ENCODE measurements at places on chromosomes 5 and 9.

DNA sequence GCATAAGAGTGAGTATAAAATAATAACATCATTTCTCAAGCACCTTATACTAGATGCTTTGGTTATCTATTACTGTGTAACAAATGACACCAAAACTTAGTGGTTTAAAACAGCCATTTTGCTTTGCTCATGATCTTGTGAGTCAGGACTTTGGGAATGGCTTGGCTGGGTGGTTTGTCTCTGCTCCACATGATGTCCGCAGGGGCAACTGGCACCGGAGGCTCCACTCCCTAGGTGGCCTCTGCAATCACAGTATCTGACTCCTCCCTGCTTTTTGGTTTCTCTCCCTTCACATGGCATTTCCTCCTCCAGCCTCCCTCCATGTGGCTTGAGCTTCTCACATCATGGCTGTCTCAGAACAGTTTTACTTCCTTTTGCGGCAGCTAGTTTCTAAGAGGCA, 259.5 kb downstream of the GAS1 start:
- no peak for DNase-seq

- DNase-seq: no peak
Measured at GRCh38 chr5:9786380-9787360, 156.5 kb upstream of the TAS2R1 start.

GRCh38 chr5:125367702-125368101, 621.3 kb upstream of the ZNF608 start:
- DNase-seq: no peak

- DNase-seq: no peak
Measured at GRCh38 chr9:503881-504852, 289.5 kb downstream of the DOCK8 start.

DNA sequence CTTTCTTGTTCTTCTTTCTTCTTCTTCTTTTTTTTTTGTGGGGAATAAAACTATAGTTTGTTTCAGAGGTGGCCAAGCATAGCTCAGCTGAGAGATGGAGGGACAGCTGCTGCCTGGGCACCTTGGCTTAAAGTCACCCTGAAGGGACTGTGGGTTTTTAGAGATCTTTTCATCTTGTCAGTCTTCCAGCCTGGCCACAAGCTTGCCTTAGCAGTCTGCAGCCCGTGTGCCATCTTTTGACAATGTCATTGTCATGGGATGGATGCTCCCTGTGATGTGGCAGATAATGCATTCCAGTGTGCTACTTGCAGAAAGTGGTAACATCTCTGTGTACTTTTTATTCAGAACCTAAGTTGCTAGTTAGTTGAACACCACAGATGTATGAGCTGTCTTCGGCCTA, 280.8 kb downstream of the FANCC start:
- no peak for DNase-seq

DNA sequence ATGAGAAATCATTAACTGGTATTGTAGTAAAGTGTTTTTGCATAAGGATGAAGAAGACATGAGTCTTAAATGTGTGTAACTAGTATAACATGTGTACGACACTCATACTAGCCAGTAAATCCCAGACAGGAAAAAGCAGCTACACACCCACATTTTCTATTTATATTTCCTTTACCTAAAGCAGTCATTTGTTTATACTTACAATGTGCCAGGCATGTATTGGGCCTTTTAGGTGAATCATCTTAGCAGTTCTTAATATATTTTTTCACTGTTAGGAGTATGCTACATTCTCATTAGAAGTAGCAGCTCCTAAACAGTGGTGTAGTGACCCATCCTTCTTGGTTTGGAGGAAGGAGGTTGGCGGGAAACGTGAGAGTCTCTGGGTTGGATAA, 55.8 kb upstream of the TMC1 start:
- DNase-seq: no peak

DNA sequence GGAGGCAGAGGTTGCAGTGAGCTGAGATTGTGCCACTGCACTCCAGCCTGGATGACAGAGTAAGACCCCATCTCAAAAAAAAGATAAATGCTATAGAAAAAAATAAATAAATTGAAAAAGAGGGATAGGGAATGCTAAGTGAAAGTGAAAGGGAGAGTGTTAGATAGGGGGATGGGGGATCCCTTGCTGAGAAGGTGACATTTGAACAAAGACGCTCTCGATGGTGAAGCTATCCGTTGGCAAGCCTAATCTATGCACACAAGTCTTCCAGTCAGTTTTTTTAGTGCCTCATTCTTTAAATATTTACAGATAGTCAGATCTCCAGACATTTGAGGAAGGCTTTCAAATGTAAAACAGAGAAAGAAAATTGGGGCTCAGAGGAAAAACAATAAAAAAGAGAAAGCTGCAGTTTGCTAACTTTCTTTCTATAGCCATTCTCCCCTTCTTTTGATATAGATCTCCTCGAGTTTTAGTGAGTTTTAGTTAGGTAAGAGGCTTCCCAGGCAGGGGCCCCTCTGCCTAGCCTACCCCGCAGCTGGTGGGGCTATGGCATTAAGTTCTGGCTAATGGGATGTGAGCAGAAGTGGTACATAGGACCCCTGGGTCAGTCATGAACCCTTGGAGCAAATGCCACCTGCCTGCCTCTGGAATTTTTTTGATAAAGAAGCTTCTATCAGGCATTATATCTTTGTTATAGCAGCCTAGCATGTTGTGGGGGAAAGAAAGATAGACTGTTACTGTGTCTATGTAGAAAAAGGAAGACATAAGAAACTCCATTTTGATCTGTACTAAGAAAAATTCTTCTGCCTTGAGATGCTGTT, 12.0 kb downstream of the GLRX start:
- DNase-seq: no peak

DNA sequence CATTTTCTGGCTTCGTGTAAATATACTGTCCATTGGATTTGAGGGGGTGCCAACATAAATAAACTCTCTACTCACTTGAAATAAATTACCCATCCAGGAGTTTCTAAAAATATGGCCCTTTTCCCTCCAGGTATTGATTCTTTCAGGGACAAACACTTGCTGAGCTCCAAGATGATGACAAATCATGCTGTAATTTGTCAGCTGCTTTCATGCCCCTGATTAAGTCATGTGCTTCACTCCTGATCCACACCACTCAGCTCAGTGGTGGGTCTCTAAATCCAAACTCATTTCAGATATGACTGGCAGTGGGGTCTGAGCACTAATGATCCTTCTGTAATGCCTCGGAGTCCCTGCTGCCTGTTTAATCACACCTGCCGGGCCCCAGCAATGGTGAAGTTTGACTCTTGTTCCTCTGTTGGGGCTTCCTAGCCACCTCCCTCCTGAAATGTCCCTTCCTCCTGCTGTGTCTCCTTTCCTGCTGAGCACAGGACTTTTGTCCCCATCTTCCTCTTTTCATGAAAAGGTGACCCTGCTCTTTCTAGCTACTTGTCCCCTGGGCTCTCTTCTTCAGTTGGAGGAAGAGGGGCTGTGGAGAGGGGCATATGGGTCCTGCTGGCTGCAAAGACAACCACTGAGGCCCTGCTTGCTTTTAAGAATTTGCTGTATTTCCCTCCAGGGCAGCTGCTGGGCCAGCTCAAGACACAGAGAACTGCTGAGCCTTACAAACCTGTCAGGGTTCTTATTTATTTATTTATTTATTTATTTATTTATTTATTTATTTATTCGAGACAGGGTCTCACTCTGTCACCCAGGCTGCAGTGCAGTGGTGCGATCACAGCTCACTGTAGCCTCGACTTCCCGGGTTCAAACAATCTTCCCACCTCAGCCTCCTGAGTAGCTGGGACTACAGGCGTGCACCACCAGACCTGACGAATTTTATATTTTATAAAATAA, 200.0 kb downstream of the ATP10B start:
- DNase-seq: no peak

DNA sequence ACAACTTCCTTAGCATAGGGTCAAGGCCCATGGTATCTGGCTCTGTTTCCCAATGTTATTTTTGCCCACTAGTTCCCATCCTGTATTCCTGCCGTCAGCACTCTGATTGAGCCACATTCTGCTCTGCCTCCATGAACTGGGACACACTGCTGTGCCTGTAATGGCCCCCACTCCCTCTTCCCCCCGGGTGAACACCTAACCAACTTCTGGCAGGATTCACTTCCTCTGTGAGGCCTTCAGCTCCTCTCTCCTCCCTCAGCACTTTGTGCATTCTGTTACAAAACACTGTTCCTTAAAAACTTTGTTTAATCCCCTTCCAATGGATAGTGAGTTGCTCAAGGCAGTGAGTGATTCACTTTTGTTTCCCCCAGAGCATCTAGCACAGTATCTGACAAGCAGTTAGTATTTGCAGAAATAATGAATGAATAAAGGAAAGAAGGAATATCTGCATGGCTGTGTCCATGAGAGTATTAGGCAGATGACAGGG, 183.6 kb downstream of the EFNA5 start:
- no peak for DNase-seq

GRCh38 chr5:155278532-155278931, 265.0 kb downstream of the KIF4B start:
- no peak for DNase-seq

GRCh38 chr5:16585041-16585667, 31.6 kb downstream of the RETREG1 start:
- DNase-seq: no peak

GRCh38 chr5:141762790-141763368, 80.8 kb upstream of the ARAP3 start:
- no peak for DNase-seq

DNA sequence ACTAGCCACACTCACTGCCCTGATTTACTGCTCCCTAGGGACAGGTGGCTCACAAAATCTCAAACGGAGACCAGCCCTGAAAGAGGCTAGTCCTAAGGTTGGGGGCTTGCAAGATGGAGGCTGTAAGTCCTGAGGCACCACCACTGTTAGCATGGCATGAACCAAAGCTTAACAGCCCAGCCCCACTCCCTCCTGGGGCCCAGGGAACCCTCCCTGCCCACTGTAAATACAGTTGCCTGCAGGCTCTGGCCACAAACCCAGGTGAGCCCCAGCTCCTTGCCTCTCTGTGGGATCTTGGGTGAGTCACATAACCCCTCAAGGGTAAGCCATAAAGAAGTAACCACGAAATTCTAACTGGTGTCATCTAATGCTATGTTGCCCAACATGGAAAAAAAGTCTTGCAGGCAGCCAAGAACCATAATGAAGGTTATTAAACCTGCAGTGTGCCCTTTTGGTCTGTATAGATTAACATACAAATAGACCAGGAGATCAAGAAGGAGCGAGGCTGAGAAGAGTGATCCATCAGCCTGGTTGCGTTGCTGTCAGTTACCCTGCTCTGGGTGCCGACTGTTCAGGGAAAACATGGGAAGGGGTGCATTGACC, 1.7 kb upstream of the POMT1 start:
- DNase-seq: no peak

- DNase-seq: no peak
Measured at GRCh38 chr9:93303258-93303771, 119.4 kb downstream of the WNK2 start.

GRCh38 chr5:1487079-1487764, 36.5 kb downstream of the LPCAT1 start:
- no peak for DNase-seq

- DNase-seq: no peak
Measured at GRCh38 chr5:151181818-151182523, 24.4 kb upstream of the ANXA6 start.

DNA sequence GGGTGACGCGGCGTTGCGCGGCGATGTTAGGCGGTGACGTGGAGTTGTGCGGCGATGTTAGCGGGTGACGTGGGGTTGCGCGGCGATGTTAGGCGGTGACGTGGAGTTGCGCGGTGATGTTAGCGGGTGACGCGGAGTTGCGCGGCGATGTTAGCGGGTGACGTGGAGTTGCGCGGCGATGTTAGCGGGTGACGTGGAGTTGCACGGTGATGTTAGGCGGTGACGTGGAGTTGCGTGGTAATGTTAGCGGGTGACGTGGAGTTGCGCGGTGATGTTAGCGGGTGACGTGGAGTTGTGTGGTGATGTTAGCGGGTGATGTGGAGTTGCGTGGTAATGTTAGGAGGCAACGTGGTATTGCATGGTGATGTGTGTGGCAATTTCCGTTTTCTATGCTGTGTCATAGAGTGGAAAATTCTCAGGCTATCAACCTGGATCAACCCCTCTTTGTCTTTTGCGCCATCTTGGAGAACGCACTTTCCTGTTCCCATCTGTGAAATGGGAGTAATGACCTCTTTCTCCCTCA, 76.0 kb downstream of the ANKRD33B start:
- no peak for DNase-seq

GRCh38 chr5:173667702-173668101, 51.3 kb upstream of the BOD1 start:
- DNase-seq: no peak

DNA sequence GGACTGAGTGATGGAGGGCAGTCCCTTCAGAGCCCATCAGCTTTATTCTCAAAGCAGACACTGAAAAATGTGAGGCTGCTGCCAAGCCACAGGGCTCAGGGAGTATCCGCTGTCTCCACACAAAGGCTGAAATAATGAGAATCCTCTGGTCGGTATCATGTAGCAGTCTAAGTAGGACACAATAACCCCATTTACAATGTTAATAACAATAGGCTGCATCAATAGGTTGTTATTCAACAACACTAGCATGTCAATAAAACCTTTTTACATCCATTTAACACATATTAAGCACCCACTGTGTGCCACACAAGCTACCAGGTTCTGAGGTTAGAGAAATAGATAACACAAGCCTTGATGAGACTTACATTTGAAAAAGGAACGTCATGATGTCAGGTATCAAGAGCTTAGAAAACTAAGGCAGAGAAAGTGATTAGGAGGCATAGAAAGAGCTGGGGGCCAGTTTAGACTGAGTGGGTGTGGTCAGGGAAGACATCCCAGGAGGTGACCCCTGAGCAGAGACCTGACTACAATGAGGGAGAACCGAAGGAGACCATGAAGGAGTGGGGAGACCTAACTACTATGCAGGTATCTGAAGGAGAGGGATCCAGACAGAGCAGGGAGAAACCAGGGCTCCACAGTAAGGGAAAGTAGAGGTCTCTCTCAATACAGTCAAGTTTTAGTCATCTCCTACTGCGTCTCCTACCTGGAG, 140.1 kb upstream of the GRIA1 start:
- DNase-seq: no peak

GRCh38 chr9:37030611-37030939, 3.5 kb downstream of the PAX5 start:
- DNase-seq: no peak

DNA sequence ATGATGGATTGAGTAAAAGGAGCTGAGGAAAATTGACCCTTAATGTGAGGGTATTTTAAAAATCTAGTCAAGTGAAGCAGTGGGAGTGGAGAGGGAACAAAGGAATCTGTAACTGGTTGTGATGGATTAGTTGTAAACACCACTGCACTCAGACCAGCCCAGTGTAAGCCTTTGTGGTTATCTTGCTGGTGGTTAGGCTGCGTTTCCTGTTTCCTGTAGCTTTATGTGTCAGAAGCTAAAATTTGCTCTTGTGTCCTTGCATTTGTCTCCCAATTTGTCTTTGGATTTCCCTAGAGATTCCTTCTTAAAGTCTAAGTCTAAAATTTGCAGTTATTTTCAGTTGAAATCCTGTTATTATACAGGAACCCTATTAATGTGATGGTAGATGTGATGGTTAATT, 6.3 kb downstream of the IFNA21 start:
- DNase-seq: no peak

GRCh38 chr9:87796196-87796595, 70.3 kb downstream of the CTSL start:
- DNase-seq: no peak
